Stimulated activated CD8-positive, alpha-beta memory T cell treated with anti-CD3 and anti-CD28 coated beads, Interleukin-2, amount 100 ng/mL, for 1 hour (primary cell): ENCODE measurements at places on chromosomes 7 and 10.

DNA sequence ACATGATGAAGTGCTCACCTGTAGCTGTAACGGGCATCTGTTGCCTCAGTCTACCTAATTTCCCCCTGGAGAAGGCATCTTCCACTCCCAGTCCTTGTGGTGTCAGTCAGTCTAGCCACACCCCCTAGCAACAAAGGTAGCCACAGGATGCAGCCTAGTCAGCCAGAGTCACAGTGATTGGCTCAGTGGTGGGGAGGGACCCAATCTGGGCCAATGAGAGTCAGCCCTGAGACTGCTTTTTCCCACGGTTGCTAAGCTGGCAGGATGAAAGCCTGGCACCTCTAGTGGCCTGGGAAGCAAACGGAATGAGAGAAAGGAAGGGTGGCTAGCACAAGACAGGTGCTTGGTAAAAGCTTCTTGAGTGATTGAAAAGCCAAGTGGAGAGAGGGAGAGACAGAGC, 118.6 kb downstream of the SH3PXD2A start:
- DNase-seq = no peak

- DNase-seq = no peak
These were observed 553 bp upstream of the ADD3 start for GRCh38 chr10:110007161-110007700.

- no peak for DNase-seq
These were observed 23.5 kb upstream of the PANK1 start for GRCh38 chr10:89668386-89669071.

DNA sequence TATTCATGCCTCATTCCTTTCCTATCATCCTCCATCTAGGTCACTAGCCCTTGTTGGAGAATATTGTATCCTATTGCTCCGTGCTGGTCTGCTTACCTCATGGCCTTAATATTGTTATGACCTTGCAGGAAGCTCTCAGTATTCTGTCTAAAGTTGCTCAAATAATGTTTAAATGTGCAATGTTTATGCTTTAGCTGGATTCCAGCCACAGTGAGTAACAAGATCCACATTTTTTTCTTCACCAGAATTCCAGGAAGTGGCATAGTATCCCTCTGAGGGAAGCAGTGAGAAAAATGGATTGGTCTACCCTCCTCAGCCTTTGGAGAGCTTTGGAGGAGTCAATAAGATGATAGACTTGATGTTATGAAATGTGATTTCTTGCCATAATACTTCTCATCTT, 402.6 kb downstream of the NRG3 start:
- DNase-seq = no peak

DNA sequence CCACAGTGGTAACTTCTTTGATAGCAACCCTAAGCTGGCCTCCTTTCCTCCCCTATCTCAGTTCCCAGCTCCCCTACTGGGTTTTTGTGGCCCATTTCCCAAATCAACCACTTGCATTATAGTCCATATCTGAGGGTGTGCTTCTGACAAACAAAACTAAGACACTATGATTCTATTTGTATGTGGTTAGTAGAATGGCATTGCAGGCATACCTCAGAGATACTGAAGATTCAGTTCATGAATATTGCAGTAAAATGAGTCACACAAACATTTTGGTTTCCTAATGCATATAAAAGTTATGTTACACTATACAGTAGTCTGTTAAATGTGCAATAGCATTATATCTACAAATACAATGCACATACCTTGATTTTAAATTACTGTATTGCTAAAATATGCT, 15.4 kb upstream of the TMEM243 start:
- no peak for DNase-seq

- DNase-seq = no peak
These were observed 30.4 kb upstream of the DGKI start for GRCh38 chr7:137877027-137877675.

- no peak for DNase-seq
These were observed 361.9 kb upstream of the ZWINT start for GRCh38 chr10:56722912-56723311.

- DNase-seq = no peak
These were observed 102.8 kb upstream of the RET start for GRCh38 chr10:42973870-42974692.

DNA sequence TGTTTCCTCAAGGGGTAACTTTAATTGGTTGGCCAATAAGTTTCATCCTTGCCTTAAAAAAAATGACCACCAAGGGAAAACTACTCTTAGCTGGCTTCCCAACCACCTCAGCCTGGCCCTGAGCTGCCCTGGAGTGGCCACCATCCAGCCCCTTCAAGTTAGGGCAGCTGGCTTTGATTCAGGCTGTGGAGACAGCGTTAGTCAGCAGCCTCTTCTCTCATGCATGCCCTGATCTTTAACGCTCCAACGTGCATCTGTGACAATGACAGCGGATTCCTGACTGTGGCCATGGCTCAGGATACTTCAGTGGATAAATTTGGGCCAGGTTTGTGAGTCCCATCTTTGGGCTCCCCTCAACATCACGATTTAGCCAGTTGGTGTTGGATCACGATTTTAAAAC, 111.6 kb downstream of the RBM20 start:
- no peak for DNase-seq

GRCh38 chr10:126153711-126154628, 234.3 kb downstream of the ADAM12 start:
- DNase-seq = no peak

GRCh38 chr10:129962872-129963640, 1.0 kb downstream of the EBF3 start:
- DNase-seq = no peak

- DNase-seq = no peak
These were observed 48.0 kb downstream of the BRAF start for GRCh38 chr7:140876519-140877248.

DNA sequence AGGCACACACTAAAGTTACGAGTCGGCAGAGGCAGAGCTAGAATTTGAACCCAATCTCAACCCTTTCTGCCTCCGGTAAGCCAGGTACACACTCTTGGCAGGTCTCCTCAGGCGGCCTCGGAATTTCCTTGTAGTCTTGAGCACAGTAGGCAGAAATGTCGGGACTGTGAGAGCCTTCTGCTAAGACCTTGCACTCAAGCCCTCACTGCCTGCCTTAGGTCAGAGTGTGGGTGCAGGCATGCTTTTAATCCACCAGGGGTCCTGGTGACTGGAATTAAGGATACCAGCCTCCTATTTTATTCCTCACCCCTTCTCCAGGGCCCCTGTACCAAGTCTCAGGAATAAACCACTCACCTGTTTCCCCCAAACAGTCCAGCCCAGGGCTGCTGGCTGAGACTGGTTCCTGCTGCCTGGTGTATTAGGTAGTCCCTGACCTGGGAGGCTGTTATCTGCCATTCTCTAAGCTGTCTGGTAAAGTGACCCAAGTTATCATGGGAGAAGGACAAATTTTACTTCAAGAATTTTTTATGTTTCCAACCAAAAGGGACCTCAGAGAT, 855 bp downstream of the ATP6V1F start:
- no peak for DNase-seq

DNA sequence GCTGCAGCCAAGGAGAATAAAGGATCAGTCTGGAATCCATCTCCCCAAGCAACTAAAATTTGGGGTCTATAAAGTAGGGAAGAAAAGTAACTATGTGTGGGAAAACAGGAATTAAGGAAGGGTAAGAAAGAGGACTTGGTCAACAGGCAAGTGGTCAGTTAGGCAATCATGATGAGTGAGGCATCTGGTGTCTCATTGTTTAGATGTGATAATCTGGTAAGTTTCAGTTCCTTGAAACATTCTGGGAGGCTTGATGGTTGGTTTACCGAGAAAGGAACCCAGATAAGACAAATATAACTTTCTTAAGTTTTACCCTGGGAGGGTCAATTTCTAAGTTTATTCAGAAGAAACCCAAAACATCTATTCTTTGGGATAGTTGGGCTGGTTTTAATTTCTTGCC, 22.3 kb downstream of the HYAL4 start:
- DNase-seq = no peak

GRCh38 chr7:90690159-90690858, 94.2 kb downstream of the CDK14 start:
- no peak for DNase-seq

GRCh38 chr10:88923520-88923919, 29.1 kb downstream of the ACTA2 start:
- no peak for DNase-seq

DNA sequence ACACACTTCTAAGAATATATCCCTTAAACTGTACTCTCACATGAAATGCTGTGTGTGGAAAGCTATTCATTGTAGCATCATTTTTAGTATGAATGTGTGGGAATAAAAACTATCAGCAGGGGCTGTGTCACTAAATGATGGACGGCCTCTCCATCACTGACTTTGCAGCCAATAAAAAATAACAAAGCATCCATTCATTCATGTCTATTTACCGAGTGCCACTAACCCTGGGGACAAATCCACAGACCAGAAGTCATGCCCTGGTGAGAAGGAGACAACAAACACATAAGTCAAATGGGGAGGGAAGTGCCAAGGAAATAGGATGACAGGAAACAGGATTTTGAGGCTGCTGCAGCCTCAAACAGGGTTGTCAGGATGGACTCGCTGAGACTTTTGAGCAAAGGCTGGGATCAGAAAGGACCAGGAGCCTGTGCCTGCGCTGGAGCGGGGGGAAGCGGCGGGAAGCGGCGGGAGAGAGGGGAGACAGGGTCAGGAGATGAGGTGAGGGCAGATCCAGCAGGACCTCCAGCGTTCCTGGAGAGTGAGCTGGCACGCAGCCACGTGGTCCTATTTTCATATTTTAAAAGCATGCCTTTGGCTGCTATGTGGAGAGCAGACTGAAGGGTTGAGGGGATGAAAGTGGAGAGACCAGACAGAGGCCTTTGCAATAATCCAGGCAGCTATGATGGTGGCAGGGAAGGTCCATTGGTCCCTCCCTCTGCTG, 2.2 kb upstream of the NOM1 start:
- DNase-seq = no peak
